ENCODE measurements at places on chromosomes 11 and 22.

GRCh38 chr22:29831186-29831921 is 6.7 kb downstream of the ASCC2 start:
- no peak for DNase-seq

GRCh38 chr11:1845095-1845429 is 6.3 kb downstream of the TNNI2 start:
- DNase-seq, result no peak

DNA sequence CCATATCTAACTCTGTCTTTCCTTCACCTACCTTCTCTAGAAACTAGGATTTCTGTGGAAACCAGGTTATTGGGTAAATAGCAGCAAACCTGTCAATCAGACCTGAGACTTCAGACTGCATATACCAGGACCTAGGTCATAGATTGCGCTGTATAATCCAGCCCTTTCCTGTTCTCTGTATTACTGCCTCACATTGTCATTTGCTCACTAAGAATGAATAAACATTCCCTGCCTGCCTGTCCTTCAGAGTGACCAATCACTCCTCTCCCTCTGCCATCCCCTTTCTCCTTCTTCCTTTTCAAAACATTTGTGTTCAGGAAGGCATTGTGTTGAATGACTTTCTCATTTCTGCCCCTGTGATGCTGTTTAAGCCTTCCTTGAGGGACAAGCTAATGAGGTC is 14.1 kb upstream of the FZD4 start:
- no peak for DNase-seq

- DNase-seq, result no peak
These were observed 29.7 kb downstream of the ART5 start for GRCh38 chr11:3611976-3612678.

DNA sequence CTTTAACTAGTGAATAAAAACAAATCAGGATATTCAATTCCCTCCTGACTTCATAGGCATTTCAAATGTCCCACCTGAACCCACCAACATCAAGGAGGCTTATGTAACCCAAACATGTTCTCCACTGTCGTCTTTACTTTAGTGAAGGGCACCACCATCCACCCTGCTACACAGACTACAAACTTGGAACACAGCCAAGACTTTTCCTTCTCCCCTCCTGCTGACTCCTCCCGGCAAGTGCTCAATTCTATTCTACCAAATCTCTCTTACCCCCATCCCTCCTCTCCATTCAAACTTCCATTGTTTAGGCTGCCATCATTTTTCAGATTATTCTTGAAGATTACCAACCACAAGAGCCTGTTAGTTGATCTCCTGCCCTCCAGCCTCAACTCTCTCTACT is 24.3 kb downstream of the SAAL1 start:
- no peak for DNase-seq

GRCh38 chr22:39317084-39317774 is 2.2 kb downstream of the RPL3 start:
- no peak for DNase-seq

DNA sequence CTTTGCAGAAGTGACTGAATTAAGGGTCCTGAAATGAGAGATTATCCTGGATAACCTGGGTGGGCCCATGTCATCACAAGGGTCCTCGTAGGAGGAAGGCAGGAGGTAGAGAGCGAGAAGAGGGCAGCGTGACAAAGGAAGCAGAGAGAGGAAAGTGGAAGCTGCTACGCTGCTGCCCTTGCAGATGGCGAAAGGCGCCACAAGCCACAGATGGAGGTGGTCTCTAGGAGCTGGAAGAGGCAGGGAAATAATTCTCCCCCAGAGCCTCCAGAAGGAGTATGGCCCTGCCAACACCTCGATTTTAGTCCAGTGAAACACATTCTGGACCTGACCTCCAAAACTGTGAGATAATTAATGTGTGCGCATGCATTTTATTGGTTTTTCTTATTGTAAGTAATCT is 13.4 kb downstream of the TMEM184B start:
- no peak for DNase-seq

DNA sequence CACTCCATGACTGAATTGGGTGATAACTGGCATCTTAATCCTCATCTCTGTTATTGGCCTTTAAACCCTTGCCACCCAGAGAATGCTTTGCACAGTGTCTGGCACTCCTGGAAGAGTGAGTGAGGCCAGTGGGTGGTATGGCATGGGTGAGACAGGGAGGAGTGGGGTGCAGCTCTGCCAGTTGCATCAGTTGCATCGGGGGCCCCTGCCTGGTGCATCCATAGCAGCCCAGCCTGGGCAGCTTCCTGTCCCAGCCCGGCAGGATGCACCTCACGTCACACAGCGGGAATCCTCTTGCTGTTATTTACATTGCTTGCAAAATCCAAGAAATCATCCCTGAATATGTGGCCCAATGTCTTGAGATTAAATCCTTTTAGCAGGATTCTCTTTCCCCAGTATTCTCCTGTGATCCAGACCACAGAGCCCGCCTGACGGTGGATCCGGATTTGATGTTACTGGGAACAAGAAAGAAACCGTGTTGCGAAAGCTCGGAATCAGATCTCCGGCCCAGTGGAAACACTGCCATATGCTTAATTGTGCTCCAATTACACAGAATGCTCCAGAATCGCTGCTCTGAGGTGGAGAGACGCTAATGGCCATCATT is 37.6 kb upstream of the MN1 start:
- DNase-seq, result no peak
